Fibroblast of skin of right quadriceps (primary cell): ENCODE measurements at places on chromosomes 13 and 19.

DNA sequence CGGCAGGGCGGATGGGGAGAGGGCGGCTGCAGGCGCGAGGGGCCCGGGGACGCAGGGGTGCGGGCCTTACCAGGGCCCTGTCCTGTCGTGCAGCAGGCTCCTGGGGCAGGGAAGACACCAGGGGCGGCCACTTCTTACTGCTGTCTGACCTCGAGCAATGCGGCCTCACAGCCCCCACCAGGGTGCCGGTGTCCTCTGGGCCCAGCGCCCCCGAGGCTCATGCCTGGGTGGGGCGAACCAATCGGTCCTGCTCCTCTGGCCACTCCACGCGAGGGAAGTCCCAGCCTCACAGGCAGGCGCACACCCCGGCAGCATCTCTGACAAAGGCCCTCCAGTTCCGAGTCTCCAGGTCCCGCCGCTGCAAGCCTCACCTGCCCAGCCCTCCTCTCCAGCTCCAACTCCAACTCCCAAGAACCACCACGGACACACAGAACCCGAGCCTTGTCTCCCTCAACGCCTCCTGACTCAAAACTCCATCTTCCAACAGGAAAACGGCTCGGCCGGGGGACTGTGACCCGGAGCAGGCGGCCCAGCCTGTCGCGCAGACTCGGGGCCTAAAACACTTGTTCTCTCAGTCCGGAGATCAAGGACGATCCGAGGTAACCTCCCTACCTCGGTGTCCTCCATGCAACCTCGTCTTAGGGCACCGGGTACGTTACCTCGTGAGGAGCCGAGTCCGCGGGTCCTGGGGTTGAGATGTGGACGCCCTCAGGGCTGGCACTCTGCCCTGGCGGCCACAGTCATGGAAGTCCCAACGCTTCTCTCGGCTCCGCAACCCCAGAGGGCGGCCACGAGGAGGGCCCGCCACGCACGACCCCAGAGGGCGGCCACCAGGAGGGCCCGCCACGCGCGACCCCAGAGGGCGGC is 6.5 kb downstream of the FGF22 start:
- no peak for DNase-seq

DNA sequence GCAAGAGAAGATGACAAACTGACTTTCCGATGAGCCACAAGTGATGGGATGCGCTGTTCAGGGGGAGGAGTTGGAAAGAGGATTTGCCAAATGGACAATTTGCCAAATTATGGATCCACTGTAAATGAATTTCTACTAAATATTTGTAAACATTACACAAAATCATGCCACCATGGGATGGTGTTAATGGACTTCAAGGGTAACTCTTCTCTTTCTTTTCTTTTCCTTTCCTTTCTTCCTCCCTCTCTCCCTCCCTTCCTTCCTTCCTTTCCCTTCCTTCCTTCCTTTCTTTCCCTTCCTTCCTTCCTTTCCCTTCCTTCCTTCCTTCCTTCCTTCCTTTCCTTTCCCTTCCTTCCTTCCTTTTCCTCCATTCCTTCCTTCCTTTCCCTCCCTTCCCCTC is 76.0 kb upstream of the PEG3 start:
- no peak for DNase-seq

- DNase-seq, result no peak
Observed at GRCh38 chr13:75761369-75761768, 125.2 kb downstream of the LMO7 start.

GRCh38 chr19:35248310-35249145 is at the start of gene LSR:
Gene LSR, plus strand, starts transcription at chr19:35249002. Its CDS starts 21 bp downstream, at chr19:35249023.
- no peak for DNase-seq

GRCh38 chr13:35598790-35599369 is 122.4 kb upstream of the MAB21L1 start:
- DNase-seq, result no peak

- DNase-seq, result peak; percentile 2
Observed at GRCh38 chr13:85216576-85216975, 582.6 kb downstream of the SLITRK6 start.

GRCh38 chr13:80382576-80382975 is 41.6 kb upstream of the SPRY2 start:
- DNase-seq, result no peak

GRCh38 chr13:34038541-34039068 is 220.7 kb downstream of the RFC3 start:
- no peak for DNase-seq

DNA sequence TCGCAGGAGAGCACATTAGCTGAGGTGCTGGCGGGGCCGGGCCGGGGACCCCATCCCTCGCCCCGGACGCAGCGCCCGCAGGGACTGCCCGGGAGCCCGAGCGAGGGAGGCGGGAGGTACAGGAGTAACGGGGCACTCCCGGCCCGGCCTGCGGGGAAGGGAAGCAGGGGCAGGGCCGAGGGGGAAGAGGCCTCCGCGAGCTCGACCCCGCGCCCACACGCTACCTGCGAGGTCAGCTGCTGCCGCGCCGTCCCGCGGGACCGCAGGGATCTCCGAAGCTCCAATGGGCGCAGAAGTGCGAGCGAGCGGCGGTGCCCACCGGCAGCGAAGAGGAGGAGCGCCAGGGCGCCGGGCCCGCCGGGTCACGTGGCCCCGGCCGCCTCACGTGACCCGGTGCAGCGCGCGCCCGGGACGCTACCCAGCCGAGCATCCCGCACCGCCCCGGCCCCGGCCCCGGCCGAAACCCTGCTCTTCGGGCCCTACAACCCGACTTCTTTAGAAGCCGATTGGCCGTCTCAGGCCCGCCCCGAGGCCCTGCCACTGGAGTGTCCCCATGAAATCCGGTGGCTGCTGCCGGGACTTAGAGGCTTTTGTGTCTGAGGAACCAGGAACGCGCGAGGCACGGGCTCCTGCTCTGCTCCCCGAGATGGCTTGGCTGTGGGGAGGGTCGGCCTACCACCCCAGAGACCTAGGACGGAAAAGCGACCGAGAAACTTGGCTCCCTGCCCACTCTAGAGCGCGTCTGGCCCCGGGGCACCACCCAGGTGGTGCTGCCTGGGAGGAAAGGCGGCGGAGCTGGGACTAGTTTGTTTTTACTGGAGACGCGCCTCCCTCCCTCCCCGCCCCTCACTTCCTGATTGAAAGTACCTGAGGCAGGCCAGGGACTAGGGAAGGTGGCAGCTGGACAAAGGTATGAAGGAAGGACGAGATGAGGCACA is at the start of gene RCBTB1:
Gene RCBTB1, minus strand, starts transcription at position 339 of the 938 bp plus-strand sequence. CDS start 18,279 bp downstream, outside the sequence.
- peak; percentile 63 for DNase-seq

GRCh38 chr13:84870190-84870589 is 929.0 kb downstream of the SLITRK6 start:
- DNase-seq, result no peak

DNA sequence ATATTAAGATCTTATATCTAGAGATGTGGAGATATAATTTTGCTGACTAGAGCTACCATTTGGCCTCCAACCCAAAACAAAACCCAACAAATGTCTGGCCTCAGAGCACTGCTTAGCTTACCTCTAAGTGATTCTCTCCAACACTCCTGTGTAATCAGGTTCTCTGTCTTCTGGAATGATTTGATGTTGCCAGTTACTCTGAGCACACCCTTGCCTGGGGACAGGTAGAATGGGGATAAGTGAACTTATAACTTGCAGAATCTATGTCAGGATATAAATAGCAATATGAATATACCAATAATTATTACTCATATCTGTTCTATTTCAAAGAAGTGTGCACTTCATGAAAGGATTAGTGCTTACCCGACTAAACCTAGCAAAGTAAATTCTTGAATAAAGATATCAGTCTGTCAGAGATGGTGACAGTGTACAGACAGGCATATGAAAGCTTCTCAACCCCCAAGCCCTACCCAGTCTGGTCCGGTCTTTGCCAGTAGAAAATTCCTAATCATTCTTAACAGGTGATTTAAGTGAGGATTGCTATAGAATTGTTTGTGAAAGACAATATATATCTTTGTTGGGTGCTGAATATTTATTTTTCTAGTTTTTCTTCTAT is 33.0 kb downstream of the ZAR1L start:
- no peak for DNase-seq

DNA sequence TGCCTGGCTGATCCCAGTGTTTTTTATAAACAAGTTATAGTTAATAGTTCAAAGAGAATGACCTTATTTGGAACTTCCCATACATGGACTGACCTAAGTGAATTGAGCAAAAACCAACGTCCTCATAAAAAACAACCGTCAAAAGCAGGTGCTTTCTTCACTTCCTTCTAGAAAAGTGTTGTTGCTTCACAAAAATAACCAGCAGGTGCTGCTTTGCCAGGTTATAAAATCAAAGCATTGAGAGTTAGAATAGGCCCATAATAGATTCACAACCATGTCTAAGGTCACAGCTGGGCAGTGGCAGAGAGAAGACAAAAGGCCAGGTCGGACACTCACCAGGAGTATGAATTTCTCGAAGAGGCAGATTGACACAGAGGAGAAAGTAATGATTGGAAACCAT is 9.5 kb downstream of the RUBCNL start:
- DNase-seq, result no peak

DNA sequence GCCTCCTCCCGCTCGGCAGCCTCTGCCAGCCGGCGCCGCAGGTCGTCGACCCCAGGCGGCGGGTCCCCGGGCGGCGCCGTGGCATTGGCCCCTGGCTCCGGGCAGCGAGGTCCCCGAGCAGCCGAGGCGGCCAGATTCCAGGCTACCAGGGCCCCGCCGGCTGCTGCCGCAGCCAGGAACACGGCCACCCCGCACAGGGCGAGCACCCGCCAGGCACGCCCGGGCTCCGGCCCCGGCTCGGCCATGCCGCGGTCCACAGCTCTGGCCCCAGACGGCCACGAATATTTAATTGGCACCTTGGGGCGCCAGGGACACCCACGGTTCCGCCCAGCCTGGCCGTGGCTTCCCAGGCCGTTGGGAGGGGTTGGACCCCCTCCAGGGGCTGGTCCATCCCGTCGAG is at the start of gene CCDC194:
Gene CCDC194, minus strand, starts transcription at position 283 of the 400 bp plus-strand sequence. Its CDS starts 38 bp downstream, at position 245.
- DNase-seq, result no peak
